ENCODE measurements at places on chromosomes 13 and 19. TPM values are rescaled to one million over a fixed set of nuclear protein-coding genes. Genes with fewer than 3 reads are reported as not detected.

Gene PINLYP
- total RNA-seq, result not detected

Gene CA11
- 12.7 TPM for total RNA-seq

Gene DHX34
- total RNA-seq, result 33.8 TPM

Gene ZNF415
- total RNA-seq, result not detected

Gene USHBP1
- not detected for total RNA-seq

Gene CPB2
- not detected for total RNA-seq

Gene FFAR2
- not detected for total RNA-seq

Gene TMEM205
- total RNA-seq, result 113 TPM

Gene STAP2
- not detected for total RNA-seq

Gene ADGRL1
- total RNA-seq, result 5.2 TPM

Gene THSD8
- 16.4 TPM for total RNA-seq

Gene COMP
- total RNA-seq, result 0.16 TPM

Gene ZNF600
- 0.16 TPM for total RNA-seq

Gene UGGT2
- total RNA-seq, result 11.3 TPM
